Right atrium auricular region (tissue), 2 donors: ENCODE measurements at places on chromosomes 12 and 14. TPM values are rescaled to one million over a fixed set of nuclear protein-coding genes. Genes with fewer than 3 reads are reported as not detected.

- DNase-seq = no peak
Measured at GRCh38 chr14:103072595-103073366, 11.2 kb upstream of the LBHD2 start.

The XPOT gene
- 16.9 TPM for total RNA-seq

- no peak for DNase-seq
Measured at GRCh38 chr14:33679461-33680225, 271.2 kb downstream of the EGLN3 start.

- DNase-seq = no peak
Measured at GRCh38 chr14:50795909-50796308, 35.1 kb downstream of the NIN start.

The LTBP2 gene
- total RNA-seq = 32.1 TPM

The TAPBPL gene
- total RNA-seq = 16.9 TPM
